NCI-H187 treated with DMSO at 0.1 percent for 48 hours (cell line): ENCODE measurements at places on chromosomes 13 and 19.

DNA sequence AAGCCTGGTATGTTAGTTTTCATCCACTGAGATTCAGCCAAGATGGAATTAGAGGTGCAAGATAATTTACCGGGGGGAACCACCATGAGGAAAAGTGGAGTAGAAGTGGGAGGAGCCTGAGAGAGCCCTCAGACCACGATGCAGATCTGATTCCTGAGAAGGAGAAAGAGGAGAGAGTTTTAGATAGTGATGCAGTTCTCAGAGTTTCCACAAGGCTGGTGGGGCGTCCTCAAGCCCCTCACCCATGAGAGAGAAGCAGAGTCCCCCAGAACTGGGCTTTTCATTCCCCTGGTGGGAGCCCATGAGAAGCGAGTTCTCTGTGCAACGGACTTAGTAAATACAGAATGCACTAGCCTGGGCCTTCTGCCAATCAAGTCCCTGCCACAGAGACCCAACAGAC lies 18.1 kb downstream of the CEACAM5 start:
- no peak for DNase-seq

- no peak for DNase-seq
Observed at GRCh38 chr19:14407605-14408484, 11.3 kb downstream of the DDX39A start.

- no peak for DNase-seq
Observed at GRCh38 chr19:28641395-28641794, 571.6 kb downstream of the UQCRFS1 start.

DNA sequence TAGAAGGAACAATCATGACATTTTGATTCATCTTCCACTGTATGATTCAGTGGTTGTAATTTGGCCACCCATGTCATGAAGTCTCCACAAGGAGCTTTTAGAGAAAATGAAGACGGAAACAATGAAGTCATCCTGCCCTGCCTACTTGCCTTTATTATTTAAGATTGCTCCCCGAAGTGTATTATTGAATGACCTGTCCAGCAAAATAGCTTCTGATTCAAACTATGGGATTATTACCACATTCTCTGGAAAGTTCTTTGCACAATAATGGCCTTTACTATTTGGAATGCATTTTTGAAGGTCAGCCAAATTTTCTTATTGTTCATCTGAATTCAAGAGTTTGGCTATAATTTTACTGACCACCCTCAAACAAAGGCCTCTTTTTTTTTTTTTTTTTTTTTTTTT lies 77.8 kb upstream of the RFC3 start:
- no peak for DNase-seq

- DNase-seq = no peak
Observed at GRCh38 chr19:5864013-5864720, 6.2 kb downstream of the FUT5 start.

DNA sequence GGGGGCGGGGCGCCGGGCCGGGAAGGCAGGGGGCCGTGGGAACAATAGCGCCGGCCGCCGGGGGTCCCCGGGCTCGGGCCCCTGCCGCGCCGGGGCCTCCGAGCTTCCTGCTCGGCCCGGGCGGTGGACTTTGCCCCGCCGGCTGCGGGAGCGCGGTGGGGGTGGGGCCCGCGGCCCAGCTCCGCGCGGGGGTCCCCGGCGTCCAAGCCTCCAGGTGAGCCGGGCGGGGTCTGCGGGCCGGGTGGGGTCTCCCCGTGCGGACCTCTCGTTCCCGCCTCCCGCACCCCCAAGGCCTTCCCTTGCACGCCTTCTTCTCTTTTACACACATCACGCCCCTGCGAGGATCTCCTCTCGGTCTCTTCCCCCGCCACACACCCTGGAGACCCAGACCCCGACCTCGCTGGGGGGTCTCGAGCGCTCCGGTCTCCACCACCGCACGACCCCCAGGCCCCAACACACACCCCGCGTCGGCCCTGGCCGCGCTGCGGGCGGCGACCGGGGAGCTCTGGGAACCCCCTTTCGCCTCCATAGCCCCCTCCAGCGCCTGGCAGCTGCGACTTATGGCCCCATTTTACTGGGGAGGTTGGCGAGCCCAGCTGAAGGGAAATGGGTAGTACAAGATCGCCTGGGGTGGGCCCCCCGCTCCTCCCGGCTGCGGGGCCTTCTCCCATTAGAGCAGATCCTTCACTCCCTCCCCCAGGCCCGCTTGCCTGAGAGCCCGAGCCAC lies 711 bp downstream of the CAMSAP3 start:
- DNase-seq = no peak

DNA sequence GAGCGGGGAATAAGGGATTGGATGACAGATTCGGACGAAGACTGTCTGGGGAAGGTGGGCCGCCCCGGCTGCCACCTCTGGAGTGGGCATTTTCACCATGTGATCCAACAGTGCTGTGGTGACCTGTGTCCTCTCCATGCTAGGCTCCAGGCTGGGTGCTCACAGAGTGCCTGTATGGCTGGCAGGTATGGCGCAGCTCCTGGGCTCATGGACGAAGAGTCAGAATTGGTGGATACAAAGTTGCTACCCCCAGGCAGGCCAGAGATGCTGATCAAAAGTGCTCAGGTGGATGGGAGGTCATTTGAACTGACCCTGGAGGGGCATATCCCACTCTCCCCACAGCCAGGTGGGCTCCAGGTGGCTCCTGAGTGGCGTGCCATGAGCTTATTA lies 111.3 kb upstream of the UQCRFS1 start:
- DNase-seq = no peak
